Esophagus muscularis mucosa (tissue), 4 donors: ENCODE measurements at places on chromosomes 12 and 14. TPM values are rescaled to one million over a fixed set of nuclear protein-coding genes. Genes with fewer than 3 reads are reported as not detected.
A peak's percentile ranks its signal among the peaks of the same experiment; 100 is the strongest.

GRCh38 chr12:21696625-21697024 lies 39.0 kb upstream of the LDHB start:
- no peak for DNase-seq

The HOXC12 gene
- total RNA-seq = not detected

DNA sequence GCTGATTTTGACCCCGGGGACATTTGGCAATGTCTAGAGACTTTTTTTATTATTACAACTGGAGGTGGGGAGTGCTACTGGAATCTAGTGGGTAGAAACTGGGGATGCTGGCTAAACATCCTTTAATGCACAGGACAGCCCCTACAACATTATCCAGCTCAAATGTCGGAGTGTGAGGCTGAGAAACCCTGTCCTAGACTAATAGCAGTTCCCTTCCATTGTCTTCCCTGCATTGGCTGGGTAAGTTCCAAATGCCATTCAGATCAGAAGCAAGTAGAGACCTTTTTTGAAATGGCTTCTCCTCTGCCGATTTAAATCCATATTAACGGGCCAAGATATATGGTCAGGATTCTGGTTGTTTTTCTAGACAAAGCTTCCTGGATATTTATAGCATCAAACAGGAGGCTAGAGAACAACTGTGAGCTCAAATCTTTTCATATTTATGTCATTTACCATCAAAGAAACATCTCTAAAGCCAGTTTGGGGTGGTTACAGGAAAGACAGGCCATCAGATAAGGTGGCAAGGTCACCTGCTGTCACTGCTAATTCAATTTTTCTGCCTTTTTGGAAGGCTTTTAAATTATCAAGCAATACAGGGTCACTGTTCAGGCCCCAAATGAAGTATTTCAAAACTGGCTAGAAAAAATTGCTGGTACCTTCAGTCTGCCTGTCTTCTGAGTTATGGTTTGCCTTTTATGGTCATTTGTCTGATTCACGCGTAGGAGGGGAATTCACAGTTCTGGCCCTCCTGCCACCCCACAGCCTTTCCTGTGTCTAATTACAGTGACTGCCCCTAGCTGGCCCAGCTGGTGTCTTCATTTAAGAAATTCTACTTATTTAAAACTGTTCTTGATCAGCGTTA lies 20.1 kb upstream of the AKAP5 start:
- no peak for DNase-seq

- no peak for DNase-seq
Observed at GRCh38 chr14:21023817-21024584, 860 bp downstream of the NDRG2 start.

GRCh38 chr12:51390891-51391282 lies 319 bp downstream of the GALNT6 start:
- DNase-seq = no peak

GRCh38 chr14:69089046-69089445 lies 63.9 kb downstream of the DCAF5 start:
- no peak for DNase-seq

The SMOC1 gene
- 0.57 TPM for total RNA-seq

- no peak for DNase-seq
Observed at GRCh38 chr14:89444516-89445125, 27.6 kb upstream of the FOXN3 start.

DNA sequence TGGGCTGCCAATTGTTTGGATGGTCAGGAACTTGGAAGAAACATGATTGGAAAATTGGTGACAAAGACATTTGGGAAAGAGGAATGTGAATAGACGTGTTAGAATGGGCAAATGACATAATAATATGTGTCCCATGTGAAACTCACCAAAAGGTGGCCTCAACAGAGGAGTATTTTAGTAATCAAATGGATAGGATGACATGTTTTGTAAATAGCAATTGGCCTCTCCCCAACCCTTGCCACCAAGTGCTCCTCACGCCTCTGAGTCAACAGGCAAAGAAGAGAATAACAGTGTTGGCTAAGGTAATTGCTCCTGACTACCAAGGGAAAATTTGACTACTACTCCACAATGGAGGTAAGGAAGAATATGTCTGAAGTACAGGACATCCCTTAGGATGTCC lies 81.4 kb downstream of the ATXN7L3B start:
- DNase-seq = no peak

DNA sequence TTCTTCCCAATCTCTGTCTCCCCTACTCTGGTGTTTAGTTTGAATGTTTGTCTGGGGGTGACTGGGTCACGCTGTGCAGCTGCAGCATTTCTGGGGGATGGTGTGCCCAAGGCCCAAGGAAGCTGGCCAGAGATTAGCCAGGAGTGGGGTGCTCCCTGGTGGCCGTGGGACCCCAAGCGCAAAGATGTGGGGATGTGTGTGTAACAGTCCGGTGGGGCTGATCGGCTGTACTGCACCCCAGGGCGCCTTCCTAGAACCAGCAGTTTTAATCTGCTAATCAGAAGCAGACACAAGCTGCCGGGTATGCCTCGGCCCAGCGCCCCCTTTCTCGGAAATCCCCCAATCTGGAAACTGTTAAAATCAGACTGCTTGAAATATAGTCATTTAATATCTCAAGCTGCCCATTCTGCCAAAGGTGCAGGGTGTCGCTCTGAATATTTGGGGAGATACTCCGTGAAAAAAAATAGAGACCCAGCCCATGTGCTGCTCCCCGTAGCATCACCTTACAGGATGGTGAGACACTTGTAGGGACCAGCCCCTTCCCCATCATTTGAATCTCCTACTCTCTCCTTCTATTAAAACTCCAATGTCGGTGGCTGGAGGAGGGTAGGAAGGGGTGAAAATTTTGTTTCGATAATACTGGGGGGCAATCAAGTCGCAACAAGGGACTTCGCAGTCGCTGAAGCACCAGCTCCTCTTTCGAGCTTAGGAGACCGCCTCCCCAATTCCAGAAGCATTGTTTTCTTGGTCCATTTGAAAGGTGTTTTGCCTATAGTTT lies 4.3 kb downstream of the HOXC9 start:
- no peak for DNase-seq

The C1R gene
- 324 TPM for total RNA-seq

DNA sequence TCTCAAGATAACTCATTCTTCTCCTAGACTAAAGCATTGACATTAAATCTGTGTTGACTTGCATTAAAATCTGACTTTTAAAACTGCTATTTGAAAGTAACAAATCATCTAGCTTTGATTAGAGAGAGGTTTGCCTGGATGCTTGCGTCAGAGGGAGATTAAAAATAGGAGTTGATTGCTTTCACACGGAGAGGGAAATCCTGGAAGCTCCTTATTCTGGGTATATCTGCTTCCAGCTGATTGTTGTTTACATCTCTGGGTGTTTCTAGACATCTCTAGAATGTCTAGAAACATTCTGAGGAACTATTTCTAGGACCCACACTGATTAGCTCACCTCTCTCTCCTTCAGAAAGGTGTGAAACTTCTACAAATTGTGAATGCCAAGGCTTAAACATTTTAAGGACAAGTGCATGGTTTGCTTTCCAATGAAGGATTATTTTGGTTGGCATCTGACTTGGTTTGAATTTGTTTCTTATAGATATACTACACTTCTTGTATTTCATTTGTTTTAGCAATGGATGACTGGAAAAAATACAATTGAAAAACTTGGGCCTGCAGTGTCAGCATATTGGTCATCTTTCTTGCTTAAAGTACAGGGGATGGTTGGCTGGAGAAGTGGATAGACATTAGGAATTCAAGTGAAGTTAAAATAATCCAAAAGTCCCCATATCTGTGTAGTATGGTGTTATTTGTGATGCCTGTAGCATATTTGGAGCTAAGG lies 2.1 kb downstream of the DIP2B start:
- DNase-seq = no peak

DNA sequence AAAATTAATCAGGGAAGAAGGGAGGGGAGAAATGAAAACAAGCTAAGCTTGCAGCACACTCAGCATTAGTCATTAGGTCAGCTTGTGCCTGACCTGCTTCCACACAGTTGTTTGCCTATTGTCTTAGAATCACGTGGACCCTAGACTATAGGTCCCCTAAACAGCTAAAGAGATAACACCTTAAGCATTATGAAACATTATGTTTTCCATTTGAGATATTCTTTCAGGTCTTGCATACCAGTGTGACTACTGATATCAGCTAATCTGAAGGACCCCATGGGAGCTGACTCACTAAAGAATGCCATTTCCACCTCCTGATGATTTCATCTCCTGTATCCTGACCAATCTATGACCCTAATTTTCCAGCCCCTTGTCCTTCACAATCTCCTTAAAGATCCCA lies 154.1 kb upstream of the FUT8 start:
- DNase-seq = no peak

- no peak for DNase-seq
Observed at GRCh38 chr14:24249230-24250021, 7.0 kb upstream of the TINF2 start.

DNA sequence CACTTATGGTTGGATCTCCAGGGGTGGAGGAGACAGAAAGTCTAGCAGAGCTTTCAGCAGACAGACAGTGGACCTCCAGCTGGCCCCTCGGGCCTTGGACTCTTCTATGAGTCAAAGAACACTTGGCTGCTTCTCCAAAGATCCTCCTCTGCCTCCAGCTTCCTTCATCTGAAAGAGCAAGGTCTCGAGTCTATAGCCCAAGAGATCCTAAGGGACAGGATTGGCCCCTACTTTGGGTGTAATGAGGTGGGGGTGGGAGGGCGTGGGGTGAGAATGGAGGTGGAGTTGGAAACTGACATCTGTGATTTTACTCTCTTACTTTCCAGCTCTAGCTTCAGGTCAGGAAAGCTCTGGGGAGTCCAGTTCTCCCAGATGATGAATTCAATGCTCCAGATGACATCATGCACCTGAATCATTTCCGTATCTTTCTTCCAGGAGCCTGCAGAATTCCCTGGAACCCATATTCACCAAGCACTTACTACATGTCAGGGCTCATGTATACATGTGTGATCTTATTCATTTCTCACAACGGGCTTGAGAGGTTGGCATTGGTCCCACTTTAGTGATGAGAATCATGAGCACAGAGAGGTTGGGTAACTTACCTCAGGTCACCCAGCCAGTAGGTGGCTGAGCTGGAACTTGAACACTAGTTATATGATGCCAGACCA lies 10.2 kb upstream of the PGF start:
- no peak for DNase-seq

The KRT75 gene
- total RNA-seq = not detected

The HOXC10 gene
- total RNA-seq = not detected

The KRT85 gene
- total RNA-seq = not detected

- peak; percentile 60 for DNase-seq
Observed at GRCh38 chr14:104458845-104459244, 120.7 kb upstream of the C14orf180 start.
